ENCODE measurements at places on chromosomes 4 and X.
A peak's percentile ranks its signal among the peaks of the same experiment; 100 is the strongest.

- peak; percentile 23 for DNase-seq
Measured at GRCh38 chrX:101079736-101080270, 1.1 kb downstream of the TMEM35A start.

GRCh38 chr4:111959222-111959621 lies 186.0 kb upstream of the FAM241A start:
- DNase-seq, result no peak

GRCh38 chr4:163764569-163764968 lies 270.1 kb downstream of the TMA16 start:
- no peak for DNase-seq

DNA sequence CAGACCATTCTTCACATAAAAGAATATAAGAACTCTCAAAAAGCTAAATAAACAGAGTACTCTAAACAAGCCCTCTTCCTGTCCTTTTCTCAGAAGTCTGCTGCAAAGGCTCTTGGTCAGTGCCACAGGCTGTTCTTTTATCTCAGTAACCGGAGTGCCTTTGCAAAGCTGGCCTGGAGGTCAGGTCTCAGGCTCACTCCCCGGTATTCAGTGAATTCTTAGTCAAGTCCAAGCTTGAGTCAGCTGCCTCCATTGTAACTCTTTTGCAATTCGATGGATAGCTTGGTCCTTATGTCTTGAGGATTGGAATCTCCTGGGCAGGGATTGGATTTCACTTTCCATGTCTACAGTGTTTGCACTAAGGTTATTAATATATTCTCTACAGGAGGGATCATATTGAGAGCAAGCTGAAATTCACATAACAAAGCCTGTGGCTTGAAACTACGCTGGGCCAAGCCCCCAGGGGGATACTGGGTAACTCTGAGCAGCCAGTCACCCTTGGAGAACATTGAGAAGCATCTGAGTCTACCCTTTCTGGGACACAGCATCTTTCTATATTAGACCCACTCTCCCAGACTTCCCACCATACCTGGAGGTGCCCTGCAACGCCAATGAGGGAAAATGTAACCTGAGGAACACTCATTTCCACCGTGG lies 10.0 kb upstream of the HS6ST2 start:
- DNase-seq, result peak; percentile 3

Data from NCI-H1417 (cell line).